ENCODE measurements at places on chromosomes 6 and 20.
A peak's percentile ranks its signal among the peaks of the same experiment; 100 is the strongest.

DNA sequence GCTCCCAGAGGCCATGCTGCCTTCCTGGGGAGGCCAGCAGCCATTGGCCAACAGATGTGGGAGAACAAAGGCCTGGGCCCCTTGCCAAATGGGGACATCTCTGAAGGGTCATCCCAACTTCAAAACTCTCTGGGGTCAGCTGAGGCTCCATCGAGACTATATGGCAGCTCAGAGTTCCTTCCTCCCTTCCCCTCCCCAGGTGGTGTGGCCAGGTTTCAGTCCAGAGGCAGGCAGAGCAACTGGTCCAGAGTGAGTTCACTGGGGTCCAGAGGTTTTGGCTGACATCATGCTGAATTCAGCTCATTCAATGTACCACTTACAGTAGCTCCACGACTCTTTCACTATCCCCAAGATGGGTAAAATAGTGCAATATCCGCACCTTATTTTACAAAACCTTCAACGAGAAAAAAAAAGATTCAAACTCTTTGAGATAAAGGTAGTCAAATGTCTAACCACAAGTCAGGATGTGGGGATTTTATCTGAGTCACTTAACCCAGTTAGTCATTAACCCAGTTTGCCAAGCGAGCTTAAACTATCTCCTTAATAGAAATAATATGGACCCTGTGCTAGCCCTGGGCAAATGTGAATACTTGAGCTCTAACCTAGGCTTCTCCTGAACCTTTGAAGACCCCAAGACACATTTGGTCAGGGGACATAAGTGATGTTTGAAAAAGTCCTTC lies 108.4 kb upstream of the PLEKHG1 start:
- DNase-seq, result no peak

GRCh38 chr20:37207171-37207570 lies 27.8 kb upstream of the MROH8 start:
- no peak for DNase-seq

- no peak for DNase-seq
Measured at GRCh38 chr6:166969390-166970002, 13.1 kb upstream of the RNASET2 start.

DNA sequence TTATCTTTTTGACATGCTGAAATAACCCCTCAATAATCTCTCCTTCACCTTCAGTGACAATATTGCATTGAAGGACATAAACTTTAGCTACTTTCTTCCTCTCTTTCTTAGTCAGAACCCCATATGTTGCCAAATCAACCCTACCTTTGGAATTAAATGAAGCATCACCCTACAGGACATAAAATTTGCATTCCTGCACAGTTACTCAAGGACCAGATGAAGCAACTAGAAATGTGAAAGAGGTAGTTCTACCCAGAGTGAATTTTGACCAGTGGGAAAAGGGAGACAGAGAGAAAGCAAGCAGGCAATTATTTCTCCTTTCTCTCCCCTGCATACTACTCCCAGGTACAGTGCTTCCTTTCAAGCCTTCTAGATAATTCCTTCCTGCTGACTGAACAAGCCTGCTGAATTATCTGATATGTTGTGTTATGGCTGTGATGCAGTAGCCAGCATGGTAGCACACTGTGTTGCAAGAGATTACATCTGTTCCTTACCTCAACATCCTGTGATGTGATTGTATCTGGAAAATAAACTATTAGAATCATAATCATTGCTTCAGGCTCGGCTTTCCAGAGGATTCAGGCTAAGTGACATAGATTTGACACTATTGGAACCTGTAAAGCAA lies 16.6 kb downstream of the TENT5A start:
- no peak for DNase-seq

GRCh38 chr20:36093025-36093803 lies 61.3 kb upstream of the EPB41L1 start:
- peak; percentile 41 for DNase-seq

DNA sequence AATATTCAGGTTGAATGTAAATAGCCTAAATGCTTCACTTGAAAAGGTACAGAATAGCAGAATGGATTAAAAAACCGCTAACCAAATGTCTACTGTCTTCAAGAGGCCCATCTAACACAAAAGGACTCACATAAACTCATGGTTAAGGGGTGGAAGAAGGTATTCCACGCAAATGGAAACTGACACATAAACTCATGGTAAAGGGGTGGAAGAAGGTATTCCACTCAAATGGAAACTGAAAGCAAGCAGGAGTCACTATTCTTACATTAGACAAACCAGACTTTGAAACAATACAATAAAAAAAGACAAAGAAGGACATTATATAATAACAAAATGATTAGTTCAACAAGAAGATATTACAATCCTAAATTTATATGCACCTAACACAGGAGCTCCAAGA lies 38.3 kb upstream of the PKIB start:
- DNase-seq, result no peak

DNA sequence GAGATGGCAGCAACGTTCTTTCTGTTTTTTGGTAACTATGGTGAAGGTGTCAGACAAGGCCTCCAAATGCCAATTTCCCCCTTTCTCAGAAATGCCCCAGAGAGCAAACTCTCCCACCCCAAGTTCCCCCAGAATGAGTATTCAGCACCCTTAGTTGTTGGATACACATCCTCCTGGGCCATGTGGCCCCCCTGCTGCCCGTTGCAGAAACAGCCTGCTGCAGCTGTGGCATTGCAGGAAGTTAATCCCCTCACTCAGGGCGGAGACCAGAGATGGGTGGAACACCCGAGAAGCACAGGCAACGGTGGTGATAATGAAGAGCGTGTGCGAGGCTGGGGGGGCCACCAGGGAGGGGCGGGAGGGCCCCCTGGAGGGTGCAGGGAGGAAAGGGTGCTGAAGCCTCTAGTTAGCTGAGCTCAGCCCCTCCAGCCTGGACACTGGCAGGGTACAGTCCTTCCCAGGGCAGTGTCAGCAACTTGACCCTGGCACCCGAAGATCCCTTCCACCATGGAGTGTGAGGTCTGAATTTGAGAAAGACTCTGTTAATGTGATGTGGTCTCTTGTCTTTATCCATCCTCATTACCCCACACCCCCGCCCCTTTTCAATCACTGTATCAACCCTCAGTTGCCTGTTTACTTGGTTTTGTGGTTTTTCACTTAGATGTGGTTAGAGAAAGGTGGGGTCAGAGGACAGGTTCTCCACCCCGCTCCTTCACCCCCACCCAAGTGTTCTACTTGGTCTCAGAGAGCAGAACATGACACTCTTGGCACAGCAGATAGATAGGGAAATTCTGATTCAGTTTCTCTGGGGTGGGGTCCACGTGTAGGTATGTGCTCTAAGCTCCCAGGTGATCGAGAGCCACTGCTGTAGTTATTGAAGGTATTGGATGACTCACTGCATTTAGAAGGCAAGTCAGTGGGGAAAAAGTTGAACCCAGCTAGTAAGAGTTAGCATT lies 208.8 kb upstream of the SUPT3H start:
- peak; percentile 14 for DNase-seq

All from stimulated activated CD4-positive, alpha-beta T cell treated with anti-CD3 and anti-CD28 coated beads, Interleukin-4, amount 100 ng/mL, for 1 hour (primary cell).